GM10248 (cell line): ENCODE measurements at places on chromosomes 6 and 20.

DNA sequence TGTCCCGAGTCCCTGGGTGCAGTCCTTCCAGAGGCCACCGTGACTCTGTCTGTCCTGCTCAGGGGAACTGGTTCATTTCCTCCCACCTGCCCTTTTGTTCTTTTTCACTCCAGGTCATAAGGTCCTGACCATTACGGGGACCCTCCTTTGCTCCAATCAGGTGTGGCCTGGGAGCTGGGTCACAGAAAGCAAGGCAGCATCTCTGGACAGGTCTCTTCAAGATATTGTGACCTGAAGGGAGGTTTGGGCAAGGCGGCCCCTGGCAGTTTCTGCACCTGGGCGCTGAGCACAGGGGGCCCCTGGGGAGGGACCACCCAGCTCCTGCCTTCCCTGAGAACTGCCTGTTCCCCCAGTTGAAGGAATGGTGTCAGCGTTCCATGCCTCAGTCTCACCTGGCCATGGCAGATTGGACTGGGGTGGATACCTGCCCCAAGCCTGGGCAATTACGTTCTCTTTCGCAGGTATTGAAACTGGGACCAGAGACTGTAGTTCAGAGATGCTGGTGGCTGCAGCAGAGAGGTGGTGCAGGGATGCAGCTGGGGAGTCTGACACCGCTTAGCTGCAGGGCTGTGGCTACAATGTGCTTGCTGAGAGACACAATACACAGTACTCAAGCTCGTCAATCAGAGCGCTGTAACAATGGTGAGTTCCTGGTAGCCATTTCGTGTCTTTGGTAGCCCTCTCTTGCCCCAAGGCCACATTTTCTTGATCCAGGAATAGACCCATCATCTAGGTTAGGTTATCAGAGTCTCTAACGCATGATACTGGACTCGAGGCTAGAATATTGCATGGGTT is 15.6 kb upstream of the NELFCD start:
- DNase-seq: no peak

DNA sequence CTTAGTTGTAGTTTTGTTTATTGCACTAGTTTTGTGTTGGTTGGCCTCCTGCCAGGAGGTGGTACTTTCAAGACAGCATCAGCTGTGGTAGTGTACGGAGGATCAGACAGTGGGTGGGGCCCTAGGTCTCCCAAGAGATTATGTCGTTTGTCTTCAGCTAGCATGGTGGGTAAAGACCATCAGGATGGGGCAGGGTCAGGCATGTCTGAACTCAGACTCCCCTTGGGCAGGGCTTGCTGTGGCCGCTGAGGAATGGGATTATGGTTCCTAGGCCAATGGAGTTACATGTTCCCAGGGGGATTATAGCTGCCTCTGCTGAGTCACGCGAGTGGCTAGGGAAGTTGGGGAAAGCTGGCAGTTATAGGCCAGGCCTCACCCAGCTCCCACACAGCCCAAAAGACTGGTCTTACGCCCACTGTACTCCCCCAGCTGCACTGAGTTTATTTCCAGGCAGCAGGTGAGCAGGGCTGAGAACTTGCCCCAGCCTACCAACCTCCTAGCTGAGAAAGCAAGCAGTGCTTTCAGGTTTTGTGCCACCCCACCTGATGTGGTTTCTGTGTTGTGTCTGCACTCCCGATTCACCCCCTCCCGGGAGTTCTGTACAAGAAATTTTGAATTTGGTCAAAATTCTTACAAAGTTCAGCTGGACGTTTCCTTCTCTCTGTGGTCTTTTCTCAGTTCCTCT is 24.7 kb downstream of the ZSCAN31 start:
- DNase-seq: no peak

DNA sequence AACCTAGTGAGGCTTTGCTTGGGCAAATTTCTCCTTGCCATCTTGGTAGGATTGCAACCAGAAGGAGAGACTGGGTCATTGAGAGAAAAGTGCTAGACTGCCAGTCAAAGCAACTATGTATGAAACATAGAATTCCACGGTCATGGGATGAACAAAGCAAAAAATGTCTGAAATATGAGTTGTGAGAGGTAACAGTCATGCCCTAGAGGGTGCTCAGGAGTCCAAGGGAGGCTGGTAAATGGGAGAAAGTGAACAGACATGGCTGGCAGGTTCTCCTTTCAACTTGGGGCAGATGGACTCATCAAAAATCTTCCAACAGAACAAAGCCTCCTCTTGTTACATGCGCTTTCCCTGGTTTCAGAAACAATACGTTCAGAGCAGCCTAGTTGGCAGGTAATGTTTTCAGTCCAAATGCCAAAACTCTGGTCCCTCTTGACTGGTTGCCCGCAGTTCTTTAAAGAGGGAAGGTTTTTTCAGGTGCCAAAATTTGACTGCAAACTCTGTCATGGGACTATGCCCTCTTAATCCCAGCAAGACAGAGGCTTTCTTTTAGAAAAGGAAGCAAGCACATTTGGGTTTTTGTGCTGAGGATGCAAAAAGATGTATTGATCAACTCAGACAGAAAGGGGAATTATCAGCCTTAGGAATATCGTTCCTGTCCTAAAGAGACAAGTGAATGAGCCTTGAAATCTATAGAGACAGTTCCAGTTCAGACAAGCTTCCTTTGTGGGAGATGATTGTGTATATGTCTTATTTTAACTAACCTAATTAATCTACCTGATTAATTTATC is 68.5 kb upstream of the SASH1 start:
- DNase-seq: no peak

DNA sequence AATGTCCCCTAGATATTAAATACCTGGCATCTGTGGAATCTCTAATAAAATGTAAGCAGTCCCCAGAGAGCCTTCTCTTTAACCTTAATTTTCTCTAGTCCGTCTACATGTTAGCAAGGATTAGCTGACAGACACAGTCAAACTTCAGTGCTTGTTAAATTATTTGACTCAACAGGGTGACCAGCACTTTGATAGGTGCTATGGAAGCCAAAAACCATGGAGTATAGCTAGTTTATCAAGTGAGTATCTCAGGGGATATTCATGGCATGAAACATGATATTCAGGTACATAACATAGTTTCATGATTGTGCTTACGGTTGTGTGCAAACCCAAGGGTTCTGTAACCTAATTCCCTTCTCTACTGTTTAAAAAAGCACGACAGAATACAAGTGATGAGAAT is 3.9 kb downstream of the RHAG start:
- DNase-seq: no peak

DNA sequence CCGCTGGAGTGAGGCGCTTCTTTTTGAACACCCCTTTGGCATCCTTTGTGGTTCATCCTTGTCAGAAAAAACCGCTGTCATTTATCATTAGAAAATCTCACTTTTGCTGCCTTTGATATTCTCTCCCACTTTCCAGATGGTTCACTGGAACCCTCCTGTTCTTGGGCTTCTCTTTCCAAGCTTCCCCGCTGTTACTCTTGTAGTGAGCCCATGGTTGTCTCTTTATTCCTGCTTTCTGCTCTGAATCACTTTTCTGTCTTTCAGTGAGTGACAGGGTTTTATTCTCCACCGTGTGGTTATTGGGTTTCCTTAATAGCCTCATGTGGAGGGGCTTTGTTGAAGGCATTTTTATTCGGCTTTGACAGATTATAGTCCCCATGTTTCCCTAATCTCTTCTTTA is 117.0 kb downstream of the FARS2 start:
- DNase-seq: no peak

DNA sequence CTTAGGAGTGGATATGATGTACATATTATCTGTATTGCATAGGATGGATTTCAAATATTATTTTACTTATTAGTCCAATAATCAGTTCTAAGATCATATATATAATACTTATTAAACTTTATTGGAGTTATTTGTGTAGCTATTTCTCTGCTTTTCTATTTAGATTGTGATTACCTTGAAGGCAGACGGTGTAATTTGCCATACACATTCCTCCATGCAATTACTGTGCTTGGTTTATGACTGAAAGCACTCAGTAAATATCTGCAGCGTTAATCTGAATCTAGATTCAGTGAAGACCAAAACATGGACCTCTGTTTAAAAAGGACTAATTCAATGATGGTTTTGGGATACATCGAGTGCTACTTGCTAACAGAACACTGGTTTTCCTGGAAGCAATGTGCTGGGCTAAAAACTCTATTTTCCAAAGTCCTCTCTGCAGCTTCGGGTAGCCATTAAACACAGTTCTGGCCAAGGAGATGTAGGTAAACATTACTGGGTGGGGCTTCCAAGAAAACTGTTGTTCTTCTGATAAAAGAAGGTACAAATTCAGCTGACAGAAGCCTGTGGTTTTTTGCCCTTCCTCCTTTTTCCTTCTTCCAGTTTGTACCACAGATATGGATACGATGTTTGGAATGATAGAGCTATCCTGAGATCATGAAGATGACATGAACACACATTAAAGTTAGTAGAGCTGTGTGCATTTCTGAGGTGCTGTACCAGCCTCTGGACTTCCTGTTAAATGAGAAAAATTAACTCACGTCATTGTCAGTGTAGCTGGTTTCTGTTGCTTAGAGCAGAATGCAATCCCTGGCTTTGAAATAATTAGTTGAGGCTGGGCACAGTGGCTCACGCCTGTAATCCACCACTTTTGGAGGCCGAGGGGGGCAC is 136.5 kb upstream of the NUP153 start:
- DNase-seq: no peak

GRCh38 chr20:44691424-44692423 is 23.4 kb upstream of the CCN5 start:
- no peak for DNase-seq

- DNase-seq: peak; percentile 83
These were observed 36.9 kb upstream of the BLCAP start for GRCh38 chr20:37564388-37565133.

- no peak for DNase-seq
These were observed 43.8 kb downstream of the EYA2 start for GRCh38 chr20:46938434-46938833.

GRCh38 chr6:25050356-25050755 is 114.6 kb upstream of the RIPOR2 start:
- peak; percentile 40 for DNase-seq

DNA sequence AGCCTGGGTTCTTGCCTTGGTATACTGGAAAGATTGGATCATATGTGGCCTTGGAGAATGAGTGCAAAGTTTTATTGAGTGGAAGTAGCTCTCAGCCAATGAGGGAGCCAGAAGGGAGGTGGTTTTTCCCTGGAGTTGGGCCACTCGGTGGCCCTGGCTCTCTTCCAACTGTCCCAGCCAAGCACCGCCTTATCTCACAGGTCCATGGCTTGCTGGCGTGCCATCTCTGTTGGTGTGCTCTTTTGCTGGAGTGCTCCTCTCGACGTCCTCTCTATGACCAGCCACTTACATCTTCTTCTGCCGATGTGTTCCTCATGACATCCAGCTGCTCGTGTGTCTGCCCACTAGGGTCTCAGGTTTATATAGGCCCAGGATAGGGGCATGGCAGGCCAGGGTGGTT is 505.9 kb upstream of the SYNCRIP start:
- DNase-seq: no peak

- DNase-seq: no peak
These were observed 39.7 kb downstream of the BCAS4 start for GRCh38 chr20:50834599-50835005.

- no peak for DNase-seq
These were observed 32.1 kb upstream of the BMP6 start for GRCh38 chr6:7693827-7694226.

DNA sequence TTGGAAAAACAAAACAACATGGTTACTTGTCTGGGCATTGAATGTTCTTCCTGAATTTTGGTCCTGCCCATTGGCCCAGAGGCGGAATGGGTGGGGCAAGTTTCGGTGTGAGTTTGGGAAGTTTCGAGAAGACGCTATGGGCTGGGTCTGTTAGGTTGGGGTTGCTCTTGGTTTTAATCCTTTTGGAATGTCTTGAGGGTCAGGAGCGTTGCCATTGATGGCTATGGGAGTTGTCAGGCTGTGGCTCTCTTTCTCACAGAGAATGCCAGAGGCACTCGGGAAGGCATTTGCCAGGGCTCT is 135.0 kb downstream of the LRRC1 start:
- DNase-seq: no peak

DNA sequence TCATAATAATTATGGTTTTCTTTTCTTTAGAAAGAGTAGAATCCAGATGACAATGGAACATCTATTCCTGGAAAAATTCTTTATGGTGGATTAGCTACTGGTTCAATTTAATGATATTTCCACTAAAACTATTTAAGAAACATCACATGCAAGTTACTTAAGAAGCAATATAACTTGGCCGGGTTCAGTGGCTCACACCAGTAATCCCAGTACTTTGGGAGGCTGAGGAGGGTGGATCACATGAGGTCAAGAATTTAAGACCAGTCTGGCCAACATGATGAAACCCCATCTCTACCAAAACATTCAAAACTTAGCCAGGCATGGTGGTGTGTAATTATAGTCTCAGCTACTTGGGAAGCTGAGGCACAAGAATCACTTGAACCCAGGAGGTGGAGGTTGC is 65.9 kb upstream of the SMLR1 start:
- DNase-seq: no peak
